ENCODE measurements at places on chromosomes 6 and 20. TPM values are rescaled to one million over a fixed set of nuclear protein-coding genes. Genes with fewer than 3 reads are reported as not detected.

The CAGE1 gene
- total RNA-seq = 0.11 TPM

The MRAP2 gene
- total RNA-seq = 10.8 TPM

The FERMT1 gene
- total RNA-seq = 3.5 TPM

The EEF1A1 gene
- 11,075 TPM for total RNA-seq

The PHF3 gene
- 65.2 TPM for total RNA-seq

The SLA2 gene
- total RNA-seq = 0.84 TPM

The ERVFRD-1 gene
- total RNA-seq = not detected

The RPS18 gene
- total RNA-seq = 2,541 TPM

DNA sequence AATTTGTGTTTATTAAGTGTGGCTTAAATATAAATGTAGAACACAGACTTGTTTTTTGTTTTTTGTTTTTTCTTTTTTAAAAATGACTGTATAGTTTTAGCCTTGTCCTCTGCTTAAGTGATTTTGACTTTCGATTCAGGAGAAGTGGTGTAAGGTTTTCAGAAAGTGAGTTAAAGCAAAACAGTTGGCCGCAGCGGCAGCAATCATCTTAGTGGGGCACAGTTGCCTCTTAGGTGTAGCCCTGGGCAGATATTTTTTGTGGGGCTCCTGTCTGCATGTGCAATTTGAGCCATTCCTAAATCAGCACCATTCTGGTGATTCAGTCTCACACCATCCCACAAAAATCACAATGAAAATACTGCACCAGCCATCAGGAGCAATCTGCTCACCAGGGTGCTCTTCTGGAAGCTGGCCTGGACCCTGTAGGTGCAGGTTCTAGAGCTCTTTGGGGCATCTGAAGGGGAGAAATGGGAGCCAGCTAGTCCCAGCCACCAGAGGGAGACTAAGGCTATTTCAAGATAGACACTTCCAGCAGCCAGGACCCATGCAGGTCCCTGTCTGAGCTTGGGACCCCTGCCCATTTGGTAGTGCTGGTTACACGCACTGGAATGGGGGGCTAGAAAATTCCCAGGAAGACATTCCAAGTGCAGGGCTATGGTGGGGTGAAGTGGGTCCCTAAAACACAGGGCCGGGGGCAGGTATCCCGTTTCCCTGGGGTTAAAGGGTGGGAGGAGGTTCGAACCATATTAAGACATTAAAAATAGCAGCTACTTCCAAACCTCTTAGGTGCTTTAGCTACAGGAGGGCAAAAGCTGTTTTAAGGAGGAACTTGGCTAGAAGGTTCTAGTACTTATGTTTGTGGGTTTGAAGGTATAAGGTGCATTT, 156.6 kb downstream of the NFATC2 start:
- H3K27me3 ChIP-seq = no peaks in the 10 kb centered on the region
- peak; percentile 84 for DNase-seq

- H3K27ac ChIP-seq = no peak overlapping the region
- H3K36me3 ChIP-seq = no peaks in the 10 kb centered on the region
- DNase-seq = no peak
Observed at GRCh38 chr20:53748821-53749421, 155.3 kb upstream of the ZNF217 start.

GRCh38 chr20:60138256-60139220, 180.3 kb downstream of the CDH26 start:
- no peak for DNase-seq
- no peak overlapping the region for H3K27ac ChIP-seq
- no peaks in the 10 kb centered on the region for H3K27me3 ChIP-seq

- no peaks in the 10 kb centered on the region for H3K4me1 ChIP-seq
- no peaks in the 10 kb centered on the region for H3K27me3 ChIP-seq
- H3K36me3 ChIP-seq = no peaks in the 10 kb centered on the region
- H3K27ac ChIP-seq = no peak overlapping the region
Observed at GRCh38 chr20:57242414-57242813, 24.0 kb downstream of the BMP7 start.

DNA sequence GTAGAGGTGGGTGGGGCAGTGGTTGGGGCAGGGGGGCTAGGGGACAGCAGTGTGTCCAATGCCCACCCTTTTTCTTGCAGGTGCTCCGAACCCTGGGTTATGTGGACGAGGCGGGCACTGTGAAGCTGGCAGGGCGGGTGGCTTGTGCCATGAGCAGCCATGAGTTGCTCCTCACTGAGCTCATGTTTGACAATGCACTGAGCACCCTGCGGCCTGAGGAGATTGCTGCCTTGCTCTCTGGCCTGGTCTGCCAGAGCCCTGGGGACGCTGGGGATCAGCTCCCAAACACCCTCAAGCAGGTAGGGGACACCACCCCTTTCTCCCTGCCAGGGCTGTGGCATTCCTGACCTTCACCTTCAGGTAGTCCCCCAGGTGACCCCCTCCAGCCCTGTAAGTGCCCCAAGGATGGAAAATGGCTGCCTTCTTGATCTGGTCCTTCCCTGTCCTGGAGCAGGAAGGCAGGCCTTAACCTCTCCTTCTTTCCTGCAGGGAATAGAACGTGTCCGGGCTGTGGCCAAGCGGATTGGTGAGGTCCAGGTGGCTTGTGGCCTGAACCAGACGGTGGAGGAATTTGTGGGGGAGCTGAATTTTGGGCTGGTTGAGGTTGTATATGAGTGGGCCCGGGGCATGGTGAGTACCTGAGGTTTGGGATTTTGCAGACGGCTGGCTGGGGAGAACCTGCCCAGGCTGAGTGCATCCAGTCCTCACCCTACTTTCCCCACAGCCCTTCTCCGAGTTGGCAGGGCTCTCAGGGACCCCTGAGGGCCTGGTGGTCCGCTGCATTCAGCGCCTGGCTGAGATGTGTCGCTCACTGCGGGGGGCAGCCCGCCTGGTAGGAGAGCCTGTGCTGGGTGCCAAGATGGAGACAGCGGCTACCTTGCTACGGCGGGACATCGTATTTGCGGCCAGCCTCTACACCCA, 2.9 kb downstream of the DXO start:
- no peak overlapping the region for H3K27ac ChIP-seq
- no peak overlapping the region for H3K4me3 ChIP-seq
- DNase-seq = no peak
- H3K36me3 ChIP-seq = peaks cover 38% of the 10 kb centered on the region

GRCh38 chr6:22732176-22732970, 163.0 kb downstream of the HDGFL1 start:
- H3K27ac ChIP-seq = no peak overlapping the region
- peaks cover 4% of the 10 kb centered on the region for H3K4me1 ChIP-seq
- H3K27me3 ChIP-seq = no peaks in the 10 kb centered on the region
- no peaks in the 10 kb centered on the region for H3K36me3 ChIP-seq

GRCh38 chr20:46311719-46312074, 3.4 kb upstream of the CDH22 start:
- DNase-seq = no peak
- no peaks in the 10 kb centered on the region for H3K4me1 ChIP-seq
- no peak overlapping the region for H3K27ac ChIP-seq
- H3K36me3 ChIP-seq = no peaks in the 10 kb centered on the region
- peaks cover 94% of the 10 kb centered on the region for H3K27me3 ChIP-seq
- peak overlapping the region; percentile 73 for H3K4me3 ChIP-seq

DNA sequence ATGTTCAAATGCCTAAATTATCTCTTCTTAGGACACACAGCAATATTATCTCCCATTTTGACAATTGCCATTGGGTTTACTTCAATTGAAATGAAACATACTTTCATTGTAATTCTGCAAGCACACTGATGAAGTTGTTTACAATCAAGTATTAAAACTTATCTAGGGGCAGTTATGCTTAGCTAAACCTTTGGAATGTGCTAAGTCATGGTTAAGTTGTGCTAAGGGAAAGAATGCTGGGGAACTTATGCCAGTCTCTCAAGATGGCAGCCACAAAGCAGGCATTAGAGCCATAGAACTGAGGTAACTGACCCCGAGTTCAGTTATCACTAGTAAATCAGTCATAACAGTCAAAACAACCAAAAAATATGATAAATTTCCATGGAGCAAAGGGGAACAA, 59.1 kb upstream of the NT5E start:
- no peaks in the 10 kb centered on the region for H3K36me3 ChIP-seq
- H3K27me3 ChIP-seq = no peaks in the 10 kb centered on the region
- no peak for DNase-seq

DNA sequence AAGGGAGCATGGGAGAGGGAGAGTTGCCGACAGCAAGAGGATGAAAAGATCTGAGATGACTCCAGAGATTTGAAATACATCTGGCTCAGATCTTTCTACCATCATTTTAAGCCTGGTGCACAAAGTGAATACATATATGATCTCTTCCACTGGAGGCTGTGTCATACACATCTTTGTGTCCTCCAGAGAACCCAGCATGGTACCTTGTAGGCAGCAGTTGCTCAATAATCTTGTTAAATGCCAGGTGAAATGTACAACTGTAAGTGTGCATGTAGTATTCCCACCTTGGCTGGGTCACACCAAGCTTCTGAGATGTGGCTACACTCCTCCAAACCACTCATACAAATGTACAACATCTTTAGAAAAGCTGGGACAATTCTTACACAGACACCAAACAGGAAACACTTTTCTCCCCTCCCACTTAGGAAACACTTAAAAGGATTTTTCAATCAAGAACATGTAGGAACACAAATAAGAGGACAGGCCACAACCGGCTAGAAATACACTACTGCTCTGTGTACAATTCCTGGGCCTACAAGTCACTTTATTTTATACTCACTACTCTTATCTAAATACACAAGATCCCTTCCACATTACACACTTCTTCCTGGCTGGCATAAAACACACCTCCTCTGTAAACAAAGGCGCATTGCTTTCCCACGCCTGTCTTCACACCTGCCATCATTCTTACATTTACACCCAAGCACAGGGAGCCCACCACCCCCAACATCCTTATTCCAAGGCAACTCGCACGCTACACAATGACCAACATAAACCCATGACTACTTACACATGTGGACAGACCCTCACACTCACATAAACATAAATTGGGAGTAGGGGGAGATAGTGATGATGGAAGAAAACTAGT, 3.8 kb upstream of the IER3 start:
- H3K4me1 ChIP-seq = peaks cover 5% of the 10 kb centered on the region
- H3K27ac ChIP-seq = no peak overlapping the region
- no peak overlapping the region for H3K4me3 ChIP-seq
- no peaks in the 10 kb centered on the region for H3K27me3 ChIP-seq
- H3K36me3 ChIP-seq = peaks cover 11% of the 10 kb centered on the region

DNA sequence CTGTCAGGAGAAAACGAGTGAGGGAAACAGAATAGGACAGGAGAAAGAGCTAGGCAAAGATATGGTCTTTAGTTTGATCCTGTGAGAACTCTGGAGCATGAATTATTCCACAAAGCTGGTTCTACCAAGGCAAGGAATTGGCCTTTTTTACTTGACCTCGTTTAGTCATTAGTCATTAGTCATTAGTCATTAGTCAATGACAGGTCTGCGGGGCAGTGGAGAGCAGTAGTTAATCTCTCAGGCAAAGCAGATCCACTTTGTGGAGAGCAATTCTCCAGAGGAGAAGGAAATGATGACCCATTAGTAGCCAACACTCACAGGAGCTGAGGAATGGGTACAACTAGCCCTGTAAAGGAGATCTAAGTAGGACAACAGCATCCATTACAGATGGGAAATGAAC, 22.0 kb upstream of the ABCC10 start:
- H3K4me1 ChIP-seq = no peaks in the 10 kb centered on the region
- H3K27me3 ChIP-seq = peaks cover 14% of the 10 kb centered on the region
- H3K36me3 ChIP-seq = no peaks in the 10 kb centered on the region
- H3K27ac ChIP-seq = no peak overlapping the region

GRCh38 chr6:98920904-98921431, 26.8 kb downstream of the FBXL4 start:
- DNase-seq = no peak
- H3K27ac ChIP-seq = no peak overlapping the region
- H3K27me3 ChIP-seq = no peaks in the 10 kb centered on the region
- H3K4me3 ChIP-seq = no peak overlapping the region
- no peaks in the 10 kb centered on the region for H3K36me3 ChIP-seq
- no peaks in the 10 kb centered on the region for H3K4me1 ChIP-seq

GRCh38 chr6:38432479-38432878, 207.2 kb downstream of the BTBD9 start:
- peaks cover 5% of the 10 kb centered on the region for H3K4me1 ChIP-seq
- peak overlapping the region; percentile 47 for H3K4me3 ChIP-seq
- H3K27ac ChIP-seq = no peak overlapping the region
- no peaks in the 10 kb centered on the region for H3K36me3 ChIP-seq

GRCh38 chr20:57762531-57763234, 52.9 kb upstream of the PMEPA1 start:
- DNase-seq = peak; percentile 42
- no peaks in the 10 kb centered on the region for H3K27me3 ChIP-seq
- H3K4me1 ChIP-seq = no peaks in the 10 kb centered on the region
- no peaks in the 10 kb centered on the region for H3K36me3 ChIP-seq
- H3K27ac ChIP-seq = no peak overlapping the region

GRCh38 chr20:24148372-24148771, 159.8 kb upstream of the GGTLC1 start:
- H3K4me3 ChIP-seq = no peak overlapping the region

- no peak overlapping the region for H3K4me3 ChIP-seq
- H3K27ac ChIP-seq = no peak overlapping the region
- H3K4me1 ChIP-seq = peaks cover 7% of the 10 kb centered on the region
- no peak for DNase-seq
- no peaks in the 10 kb centered on the region for H3K27me3 ChIP-seq
Observed at GRCh38 chr20:10715035-10715434, 41.2 kb upstream of the JAG1 start.

- no peak overlapping the region for H3K27ac ChIP-seq
- no peak overlapping the region for H3K4me3 ChIP-seq
- no peak for DNase-seq
- H3K4me1 ChIP-seq = peaks cover 32% of the 10 kb centered on the region
- H3K27me3 ChIP-seq = no peaks in the 10 kb centered on the region
Observed at GRCh38 chr6:25316626-25317025, 37.5 kb downstream of the CARMIL1 start.

DNA sequence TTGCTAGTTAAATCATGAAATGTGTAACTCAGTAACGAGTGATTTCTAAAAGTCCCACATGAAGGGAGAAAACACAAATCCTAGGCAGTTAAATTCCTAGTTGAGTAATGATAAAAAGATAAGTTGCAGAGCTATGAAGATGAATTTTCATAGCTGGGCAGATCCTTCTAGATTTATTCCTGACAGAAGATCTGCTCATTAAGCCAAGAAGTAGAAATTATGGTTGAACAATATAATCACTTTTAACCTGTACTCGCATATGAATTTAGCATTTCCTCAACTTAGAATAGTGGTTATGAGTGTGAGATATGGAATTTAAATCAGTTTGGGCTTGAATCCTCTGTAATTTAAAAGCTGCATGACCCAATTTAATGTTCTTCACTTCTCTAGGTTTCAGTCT, 359.2 kb upstream of the HSF2 start:
- H3K27me3 ChIP-seq = no peaks in the 10 kb centered on the region
- H3K27ac ChIP-seq = no peak overlapping the region
- no peaks in the 10 kb centered on the region for H3K36me3 ChIP-seq
- no peaks in the 10 kb centered on the region for H3K4me1 ChIP-seq

GRCh38 chr20:23282546-23282945, 68.0 kb upstream of the NXT1 start:
- no peaks in the 10 kb centered on the region for H3K4me1 ChIP-seq
- H3K27me3 ChIP-seq = no peaks in the 10 kb centered on the region
- no peak overlapping the region for H3K4me3 ChIP-seq
- DNase-seq = no peak
- no peaks in the 10 kb centered on the region for H3K36me3 ChIP-seq

GRCh38 chr20:43372051-43372450, 85.6 kb upstream of the SRSF6 start:
- no peaks in the 10 kb centered on the region for H3K4me1 ChIP-seq
- H3K4me3 ChIP-seq = no peak overlapping the region
- H3K27me3 ChIP-seq = no peaks in the 10 kb centered on the region
- DNase-seq = no peak
- H3K36me3 ChIP-seq = no peaks in the 10 kb centered on the region
- H3K27ac ChIP-seq = no peak overlapping the region

Measured in endodermal cell (in vitro differentiated cells).